ENCODE measurements at places on chromosomes 7 and 10. TPM values are rescaled to one million over a fixed set of nuclear protein-coding genes. Genes with fewer than 3 reads are reported as not detected.

DNA sequence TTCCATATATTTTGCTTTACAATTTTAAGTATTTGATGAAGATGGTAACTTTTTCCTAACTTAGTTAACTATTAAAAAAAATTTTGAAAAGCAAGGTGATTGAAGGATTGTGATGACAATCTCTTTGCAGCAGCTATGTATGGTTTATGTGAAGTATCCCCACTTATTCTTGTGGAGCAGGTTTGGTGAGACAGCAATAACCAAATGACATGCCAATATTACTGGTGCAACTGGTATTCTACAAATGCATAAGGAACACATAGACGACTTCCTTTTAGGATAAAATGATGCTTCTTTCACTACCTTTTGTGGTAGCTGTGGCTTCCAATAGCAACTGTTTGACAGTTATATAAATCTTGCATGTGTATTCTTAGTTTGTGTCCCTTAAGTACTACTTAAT, 465.3 kb downstream of the PLXDC2 start:
- DNase-seq = no peak

Gene NCF1
- total RNA-seq = not detected

- peak; percentile 2 for DNase-seq
Observed at GRCh38 chr10:31822150-31822549, 106.5 kb downstream of the ARHGAP12 start.

GRCh38 chr10:129760003-129760315, 204.1 kb downstream of the EBF3 start:
- DNase-seq = no peak

Data from IMR-90 (cell line).